ENCODE measurements at places on chromosomes 5 and 9.
A peak's percentile ranks its signal among the peaks of the same experiment; 100 is the strongest.

GRCh38 chr9:111076042-111076441 lies 37.8 kb upstream of the LPAR1 start:
- no peak for DNase-seq

DNA sequence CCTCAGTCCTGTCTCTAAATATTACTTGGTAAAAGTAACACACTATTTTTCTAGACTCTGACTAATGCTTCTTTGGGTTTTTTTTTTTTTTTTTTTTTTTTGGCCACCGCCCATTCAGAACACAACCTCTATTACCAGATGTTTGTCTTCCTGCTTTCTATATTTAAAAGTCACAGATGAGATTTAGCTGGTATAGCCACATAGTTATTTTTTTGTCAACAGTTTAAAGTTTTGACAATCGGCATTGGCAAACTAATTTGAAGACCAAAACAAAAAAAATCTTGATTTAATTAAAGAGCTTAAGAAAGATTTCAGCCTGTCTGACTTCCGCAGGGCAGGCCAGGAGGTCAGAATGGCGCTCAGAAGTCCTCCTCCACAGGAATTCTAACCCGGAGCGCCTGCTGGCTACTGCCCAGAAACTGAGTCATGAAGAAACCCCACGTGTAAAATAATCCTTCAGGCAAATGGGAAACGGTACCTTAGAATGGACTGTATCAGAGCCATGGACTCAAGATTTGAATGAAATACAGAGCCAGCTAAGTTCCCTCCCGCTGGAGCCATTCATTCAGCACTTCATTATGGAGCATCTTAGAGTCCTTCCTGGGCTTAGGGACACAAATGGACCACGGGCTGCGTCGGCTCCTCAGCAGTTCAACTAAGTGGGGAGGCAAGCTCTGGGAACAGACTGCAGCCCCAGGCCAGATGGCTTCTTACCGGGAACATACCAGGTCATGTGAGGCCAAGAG lies 55.6 kb downstream of the PTPDC1 start:
- peak; percentile 99 for DNase-seq

DNA sequence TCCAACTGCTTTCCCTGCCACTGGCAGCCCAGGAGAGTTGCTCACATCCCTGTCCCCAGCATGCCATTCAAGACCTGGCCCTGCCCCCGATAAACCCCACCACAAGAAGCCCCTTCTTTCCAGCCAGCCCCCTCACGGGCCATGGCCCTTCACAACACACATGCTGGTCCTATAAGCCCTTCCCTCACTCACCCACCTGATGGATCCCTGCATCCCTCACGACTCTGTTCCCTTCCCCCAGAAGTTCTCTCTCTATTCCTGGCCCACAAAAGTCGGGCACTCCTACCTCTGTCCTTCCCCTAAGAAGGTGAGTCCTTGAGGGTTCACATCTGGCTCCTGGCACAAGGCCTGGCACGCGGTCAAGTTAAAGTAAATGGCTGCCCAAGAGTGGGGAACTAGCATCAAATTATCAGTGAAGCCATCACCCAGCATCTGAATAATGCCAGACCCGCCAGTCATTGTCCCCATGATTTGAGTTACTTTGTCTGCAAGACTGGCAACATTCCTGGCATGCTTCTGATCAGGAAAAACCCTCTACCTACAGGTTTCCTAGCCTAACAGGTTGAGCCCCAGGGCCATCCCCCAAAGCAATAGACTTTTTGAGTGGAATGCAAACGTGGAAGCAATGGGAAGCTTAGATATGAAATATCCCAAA lies 65.9 kb downstream of the CRB2 start:
- no peak for DNase-seq

- no peak for DNase-seq
These were observed 206.4 kb downstream of the ENC1 start for GRCh38 chr5:74433896-74434829.

DNA sequence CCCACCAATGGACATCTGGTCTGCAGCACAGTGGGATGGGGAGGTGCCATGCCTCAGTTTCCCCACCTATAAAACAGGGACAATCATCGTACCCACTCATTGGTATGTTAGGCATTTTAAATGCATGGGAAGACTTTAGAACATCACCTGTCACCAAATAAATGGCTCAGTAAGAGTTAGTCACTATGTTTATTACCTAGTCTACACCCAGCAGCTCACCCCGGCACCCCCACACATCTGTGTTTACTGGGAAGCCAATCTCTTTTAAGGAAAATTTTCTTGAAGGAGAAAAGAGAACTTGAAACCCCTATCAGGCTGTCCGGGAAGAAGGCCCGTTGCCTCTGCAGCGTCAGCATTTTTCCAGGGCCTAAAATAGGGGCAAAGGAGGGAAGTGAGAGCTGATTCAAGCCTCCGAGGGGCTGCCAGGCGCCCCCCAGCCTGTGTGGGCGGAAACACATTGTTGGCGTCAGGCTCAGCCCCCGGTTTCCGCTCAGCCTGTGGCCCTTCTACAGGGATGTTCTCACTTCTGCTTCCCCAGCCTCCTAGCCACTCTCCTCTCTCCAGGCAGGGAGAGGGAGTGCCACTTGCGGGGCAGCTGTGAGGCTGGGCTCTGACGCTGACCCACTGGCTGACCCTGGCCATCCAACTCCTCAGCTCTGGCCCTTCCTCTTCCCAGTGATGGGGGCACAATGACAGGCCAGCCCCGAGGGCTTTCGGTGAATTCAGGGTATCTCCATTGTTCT lies 4.6 kb downstream of the CSF1R start:
- DNase-seq = no peak

- DNase-seq = no peak
These were observed 45.5 kb upstream of the SLC2A8 start for GRCh38 chr9:127351182-127352166.

GRCh38 chr9:127569886-127570401 lies 42.1 kb upstream of the STXBP1 start:
- DNase-seq = no peak

DNA sequence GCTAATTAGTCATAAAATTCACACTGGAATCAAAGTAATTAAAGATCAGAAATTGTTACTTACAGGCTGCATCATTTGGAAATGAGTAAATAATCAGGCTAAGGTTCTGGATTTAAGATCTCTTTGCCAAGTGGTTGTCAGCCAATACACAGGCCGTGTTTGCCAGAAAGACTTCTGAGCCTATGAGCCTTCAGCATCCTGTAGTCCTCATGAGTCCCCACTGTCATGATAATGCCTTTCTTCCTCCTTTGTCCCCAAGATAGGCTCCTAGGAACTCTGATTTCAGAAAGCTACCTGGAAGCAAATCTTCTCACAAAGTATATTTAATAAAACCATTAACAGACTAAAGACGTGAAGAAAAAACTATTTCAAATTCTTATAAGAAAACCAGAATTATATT lies 810.5 kb downstream of the DNAH5 start:
- no peak for DNase-seq

DNA sequence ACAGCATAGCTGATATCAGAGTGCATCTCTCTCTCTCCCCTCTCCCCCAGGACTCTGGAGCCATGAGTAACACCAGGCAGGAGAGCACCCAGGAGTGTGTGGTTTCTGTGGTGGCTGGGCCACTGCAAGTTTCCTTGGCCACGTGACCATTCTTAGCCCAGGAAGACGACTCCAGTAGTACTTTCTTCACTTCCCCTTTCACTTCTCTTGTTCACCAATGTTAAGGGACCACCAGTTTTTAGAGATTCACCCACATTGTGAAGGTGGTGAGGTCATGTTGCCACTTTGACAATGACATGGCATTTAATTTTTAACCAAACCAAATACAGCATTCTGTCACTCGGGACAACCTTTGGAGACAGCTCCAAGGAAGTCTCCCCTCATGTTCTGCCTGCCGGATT lies 17.9 kb upstream of the DAPK1 start:
- no peak for DNase-seq

DNA sequence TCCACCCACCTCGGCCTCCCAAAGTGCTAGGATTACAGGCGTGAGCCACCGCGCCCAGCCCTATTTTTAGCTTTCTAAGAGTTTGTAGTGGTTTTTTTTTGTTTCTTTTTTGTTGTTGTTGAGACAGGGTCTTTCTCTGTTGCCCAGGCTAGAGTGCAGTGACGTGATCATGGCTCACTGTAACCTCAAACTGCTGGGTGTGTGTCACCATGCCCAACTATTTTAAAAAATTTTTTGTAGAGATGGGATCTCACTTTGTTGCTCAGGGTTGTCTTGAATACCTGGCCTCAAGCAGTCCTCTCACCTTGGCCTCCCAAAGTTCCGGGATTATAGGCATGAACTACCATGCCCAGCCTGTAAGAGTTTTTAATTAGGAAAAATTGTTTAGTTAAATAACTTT lies 145.3 kb upstream of the SH3GL2 start:
- no peak for DNase-seq

DNA sequence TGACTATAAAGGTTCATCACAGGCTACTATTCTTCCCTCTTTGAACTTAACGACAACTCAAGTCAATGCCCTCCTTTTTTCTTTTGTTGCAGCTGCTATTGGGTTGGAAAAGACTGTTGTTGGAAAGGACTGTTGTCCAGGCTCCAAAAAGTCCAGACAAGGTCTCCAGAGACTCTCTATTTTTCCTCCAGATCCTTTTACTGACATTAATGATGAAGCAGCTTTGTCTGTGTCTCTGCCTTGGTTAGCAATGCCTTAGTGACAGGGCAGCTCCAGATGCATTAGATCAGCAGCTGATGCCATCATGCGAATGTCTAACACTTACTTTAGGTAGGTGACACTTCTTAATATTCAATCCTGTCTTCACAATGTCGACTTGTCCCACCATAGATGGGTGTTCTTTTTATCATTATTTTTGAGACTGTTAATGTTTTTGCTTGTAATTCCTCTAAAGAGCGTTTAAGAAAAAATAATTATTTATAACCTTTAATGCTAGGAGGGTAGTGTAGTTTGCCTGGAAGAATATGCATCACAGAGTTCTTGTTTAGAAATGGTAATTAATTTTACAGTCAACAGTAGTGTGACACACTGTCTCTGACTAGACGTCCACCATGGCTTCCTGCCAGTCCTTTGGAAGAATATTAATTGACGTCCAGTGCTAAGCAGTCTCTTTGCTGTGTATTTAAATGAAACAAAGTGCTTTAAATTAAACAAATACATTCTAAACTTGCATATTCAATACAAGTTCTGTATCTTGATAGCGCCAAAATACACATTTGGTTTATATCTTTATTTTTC lies 492.2 kb downstream of the NR2F1-AS1 start:
- DNase-seq = no peak

GRCh38 chr5:88830567-88830966 lies 52.4 kb downstream of the MEF2C start:
- DNase-seq = no peak

DNA sequence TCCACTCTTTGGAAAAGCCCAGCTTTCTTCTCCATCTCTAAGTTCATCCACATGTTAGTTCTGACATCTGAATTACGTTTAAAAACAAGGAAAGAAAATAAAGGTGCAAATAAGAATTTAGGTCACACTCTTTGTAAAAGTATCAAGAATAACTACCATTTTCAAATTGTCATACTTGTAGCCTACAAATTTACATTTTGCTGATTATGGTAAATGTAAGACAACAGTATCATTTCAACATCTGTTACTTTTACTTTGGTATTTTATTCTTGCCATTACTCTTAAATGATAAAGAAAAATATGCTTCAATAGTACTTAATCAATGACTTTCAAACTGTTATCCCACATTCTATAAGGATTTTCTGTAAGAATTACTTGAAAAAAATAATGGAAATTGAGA lies 9.8 kb upstream of the PURA start:
- no peak for DNase-seq

- no peak for DNase-seq
These were observed 5.8 kb upstream of the TBC1D9B start for GRCh38 chr5:179913461-179913860.

GRCh38 chr5:45521067-45521466 lies 175.1 kb downstream of the HCN1 start:
- DNase-seq = no peak

DNA sequence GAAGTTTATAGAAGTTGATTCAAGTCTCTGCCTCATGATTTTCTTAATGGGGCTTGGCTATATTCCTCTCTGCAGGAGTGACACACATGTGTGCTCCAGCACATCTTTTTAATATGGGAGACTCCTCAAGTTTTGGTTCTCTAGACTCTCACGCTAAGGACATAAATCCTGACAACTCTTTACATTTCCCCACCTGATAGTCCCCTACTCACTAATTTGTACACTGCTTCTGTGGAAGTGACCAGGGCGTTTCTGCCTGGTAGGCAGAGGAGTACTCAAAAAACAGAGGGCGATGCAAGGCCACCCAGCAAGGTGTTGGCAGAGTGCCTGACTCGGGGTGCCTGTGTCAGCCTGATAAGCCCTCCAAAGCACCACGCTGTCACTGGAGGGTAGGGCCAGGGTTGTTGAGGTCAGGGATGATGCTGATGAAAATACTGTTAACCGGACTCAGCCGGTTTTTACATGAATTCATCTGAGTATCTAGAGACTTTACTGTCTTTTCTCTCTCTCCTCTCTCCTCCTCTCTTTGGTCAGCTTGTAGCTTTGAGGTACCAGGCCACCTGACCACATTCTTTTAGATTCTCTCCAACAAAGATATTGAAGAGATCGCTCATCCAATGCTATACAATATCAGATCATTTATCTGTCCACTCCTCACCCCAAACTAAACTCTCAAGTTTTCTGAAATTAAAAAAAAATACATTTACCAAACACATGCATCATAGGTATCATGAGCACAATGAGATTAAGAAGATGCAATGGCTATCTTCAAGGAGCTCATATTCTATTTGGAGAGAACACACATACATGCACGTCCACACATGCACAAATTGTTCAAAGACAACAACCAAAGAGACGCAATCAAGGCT lies 205.2 kb downstream of the PIK3R1 start:
- DNase-seq = no peak

- DNase-seq = no peak
These were observed 17.9 kb downstream of the EXOSC2 start for GRCh38 chr9:130711469-130711868.

DNA sequence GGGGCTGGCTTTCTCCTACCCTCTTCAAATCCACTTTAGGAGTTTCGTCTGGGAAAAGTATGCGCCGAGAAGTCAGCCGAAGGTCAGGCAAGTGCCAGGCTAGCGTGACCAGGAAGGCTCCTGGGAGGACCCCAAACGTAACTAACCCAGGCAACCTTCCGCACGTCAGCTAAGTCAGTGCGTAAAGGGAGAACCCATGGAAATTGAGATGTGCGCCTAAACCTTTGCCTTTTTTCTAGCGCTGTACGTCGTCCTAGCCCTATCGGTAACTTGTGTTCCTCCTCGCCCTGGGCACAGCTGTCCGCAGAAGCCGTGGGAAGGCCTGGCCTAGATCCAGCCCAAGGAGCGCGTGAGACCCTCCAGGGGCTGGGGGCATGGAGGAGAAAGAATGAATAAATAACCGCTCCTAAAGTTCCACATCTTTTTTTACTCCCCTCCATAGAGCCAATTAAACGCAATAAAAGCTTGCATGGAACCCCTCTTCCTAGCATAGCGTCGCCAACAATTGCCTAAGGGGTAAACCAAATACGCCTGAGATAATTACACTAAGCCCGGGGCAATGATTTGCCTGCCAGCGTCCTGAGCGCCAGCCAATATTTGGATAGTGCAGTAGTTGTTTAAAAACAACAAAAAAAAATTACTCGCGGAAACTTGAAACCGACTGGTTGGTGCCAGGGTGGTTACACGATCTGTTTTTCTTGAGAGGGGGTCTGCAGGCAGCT lies 4.0 kb upstream of the FOXB2 start:
- no peak for DNase-seq

- DNase-seq = no peak
These were observed 5.0 kb downstream of the MTMR12 start for GRCh38 chr5:32307769-32308194.

GRCh38 chr5:50328193-50328729 lies 112.8 kb downstream of the EMB start:
- no peak for DNase-seq
